Uterus (tissue), 4 donors: ENCODE measurements at places on chromosomes 6 and 20. TPM values are rescaled to one million over a fixed set of nuclear protein-coding genes. Genes with fewer than 3 reads are reported as not detected.

DNA sequence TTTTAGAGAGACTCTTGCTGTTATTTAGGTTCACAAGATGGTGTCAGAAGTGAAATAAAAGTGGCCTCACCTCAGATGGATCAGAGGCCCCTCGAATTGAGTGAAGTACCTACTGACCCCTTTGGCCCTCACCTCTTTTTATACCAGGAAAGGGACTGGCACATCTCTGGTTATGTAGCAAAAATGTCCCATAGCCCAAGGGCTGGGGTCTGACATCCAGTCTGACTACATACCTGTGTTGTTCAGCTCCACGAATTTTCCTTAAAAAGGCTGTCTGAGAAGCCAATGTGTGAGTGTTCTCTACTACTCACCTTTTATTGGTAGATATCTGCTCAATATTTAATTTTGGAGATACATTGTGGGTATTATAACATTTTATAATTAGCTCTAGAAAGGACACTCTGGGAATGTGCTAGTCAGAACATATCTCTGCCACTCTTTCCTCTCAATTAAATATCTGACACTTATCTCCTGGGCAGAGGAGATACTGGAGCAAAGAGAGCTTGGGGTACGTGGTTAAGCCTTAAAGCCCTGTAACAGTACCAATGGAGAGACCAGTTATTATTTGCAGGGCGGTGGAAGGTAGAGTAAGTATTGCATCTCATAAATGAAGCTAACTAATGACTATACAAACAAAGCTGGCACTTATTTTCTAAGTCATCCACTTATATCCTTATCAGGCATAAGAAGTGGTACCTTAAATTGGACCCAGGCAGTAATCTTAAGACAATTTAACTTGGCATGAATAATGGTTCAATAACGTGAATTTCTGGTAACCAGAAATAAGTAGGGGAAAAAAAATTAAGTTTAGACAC lies 20.0 kb upstream of the IL22RA2 start:
- H3K4me1 ChIP-seq: no peaks in the 10 kb centered on the region
- DNase-seq: no peak
- no peak overlapping the region for H3K4me3 ChIP-seq
- no peak overlapping the region for H3K27ac ChIP-seq
- H3K36me3 ChIP-seq: no peaks in the 10 kb centered on the region
- no peaks in the 10 kb centered on the region for H3K27me3 ChIP-seq

DNA sequence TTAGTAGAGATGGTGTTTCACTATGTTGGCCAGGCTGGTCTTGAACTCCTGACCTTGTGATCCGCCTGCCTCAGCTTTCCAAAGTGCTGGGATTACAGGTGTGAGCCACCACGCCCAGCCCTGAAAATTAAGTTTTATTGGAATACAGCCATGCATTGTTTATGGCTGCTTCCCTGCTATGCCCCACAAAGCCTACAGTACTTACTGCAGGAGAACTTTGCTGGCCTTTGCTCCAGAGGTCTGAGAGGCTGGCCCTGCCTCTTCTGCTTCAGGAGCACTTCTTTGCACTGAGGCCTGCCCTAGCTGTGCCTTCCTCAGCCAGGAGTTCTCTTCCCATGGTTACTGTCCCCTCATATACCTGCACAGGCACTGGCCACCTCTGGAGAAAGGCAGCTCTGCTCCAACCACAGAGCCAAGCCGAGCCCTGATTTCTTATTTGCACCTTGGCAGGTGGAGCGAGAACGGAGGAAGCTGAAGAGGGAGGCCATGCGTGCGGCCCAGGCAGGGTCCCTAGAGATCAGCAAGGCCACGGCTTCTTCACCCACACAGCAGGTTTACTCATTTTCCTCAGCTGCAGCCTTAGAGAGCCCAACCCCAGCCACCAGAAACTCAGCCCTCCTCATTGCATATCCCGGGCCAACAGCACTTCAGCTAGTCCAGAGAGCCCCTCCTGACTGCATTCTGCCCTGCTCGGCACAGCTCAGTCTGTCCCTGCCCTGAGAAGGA lies 20.8 kb downstream of the C20orf173 start:
- H3K4me3 ChIP-seq: no peak overlapping the region
- no peak for DNase-seq
- H3K27ac ChIP-seq: no peak overlapping the region
- no peaks in the 10 kb centered on the region for H3K36me3 ChIP-seq

GRCh38 chr6:168664956-168665355 lies 224.0 kb downstream of the SMOC2 start:
- no peak overlapping the region for H3K27ac ChIP-seq
- no peaks in the 10 kb centered on the region for H3K36me3 ChIP-seq
- DNase-seq: no peak
- H3K4me3 ChIP-seq: no peak overlapping the region

DNA sequence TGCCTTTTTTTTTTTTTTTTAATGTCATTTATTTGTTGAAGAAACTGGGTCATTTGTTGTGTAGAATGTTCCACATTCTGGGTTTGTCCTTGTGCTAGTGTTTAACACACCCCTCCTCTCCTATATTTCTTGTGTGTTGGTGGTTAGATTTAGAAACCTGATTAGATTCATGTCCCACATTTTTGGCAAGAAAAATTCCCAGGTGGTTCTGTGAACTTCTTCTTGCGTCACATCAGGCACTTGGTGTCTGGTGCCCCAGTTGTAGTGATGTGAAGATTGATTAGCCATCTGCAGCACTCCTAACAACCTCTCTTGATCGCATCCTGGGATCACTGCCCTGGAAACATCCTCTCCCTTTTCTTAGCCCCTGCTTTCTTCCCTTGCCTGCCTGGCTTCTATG lies 7.8 kb downstream of the PIGT start:
- no peaks in the 10 kb centered on the region for H3K4me1 ChIP-seq
- H3K36me3 ChIP-seq: no peaks in the 10 kb centered on the region
- H3K27me3 ChIP-seq: no peaks in the 10 kb centered on the region
- H3K4me3 ChIP-seq: no peak overlapping the region

- H3K27ac ChIP-seq: peak overlapping the region; percentile 57
- no peaks in the 10 kb centered on the region for H3K36me3 ChIP-seq
These were observed 20.9 kb upstream of the MCM3 start for GRCh38 chr6:52305411-52305810.

DNAH8 gene
- total RNA-seq: not detected

PLTP gene
- total RNA-seq: 221 TPM
